ENCODE measurements at places on chromosomes 2 and 18.
A peak's percentile ranks its signal among the peaks of the same experiment; 100 is the strongest.

DNA sequence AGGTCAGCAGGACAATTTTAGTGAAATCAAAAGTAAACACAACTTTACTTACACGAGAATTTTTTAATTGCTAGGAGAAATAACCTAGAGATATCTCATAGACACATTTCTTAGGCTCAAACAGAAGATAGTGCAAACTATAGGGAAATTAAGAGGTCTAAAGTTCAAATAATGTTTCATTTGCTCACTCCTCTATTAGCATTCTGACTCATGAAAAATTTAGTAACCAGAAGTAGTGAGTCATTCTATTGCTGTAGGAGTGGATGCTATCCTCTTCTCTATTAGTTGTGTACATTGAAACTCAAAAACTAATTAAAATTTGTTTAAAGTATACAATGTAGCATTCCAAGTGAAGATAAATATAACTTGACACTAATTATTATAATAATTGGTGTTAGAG is 908.3 kb upstream of the TMEFF2 start:
- no peak for DNase-seq

DNA sequence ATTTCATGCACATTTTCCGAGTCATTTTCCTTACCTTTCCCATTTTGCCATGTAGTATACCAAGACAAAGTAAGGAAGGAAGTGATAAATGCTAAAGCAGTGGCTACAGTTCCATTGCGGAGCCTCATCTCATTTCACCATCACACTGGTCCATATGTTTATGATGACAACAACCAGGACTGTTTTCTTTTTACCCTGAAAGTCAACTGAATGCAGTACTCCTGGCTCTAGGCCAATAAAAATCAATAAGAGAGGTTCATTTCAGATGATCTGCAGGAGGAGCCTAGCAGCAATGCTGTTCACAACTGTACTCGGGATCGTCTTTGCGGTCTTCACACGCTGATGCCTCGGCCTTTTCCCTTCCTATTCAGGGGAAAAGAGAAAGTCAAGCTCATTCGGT is 4.7 kb downstream of the MGAT4A start:
- DNase-seq, result no peak

DNA sequence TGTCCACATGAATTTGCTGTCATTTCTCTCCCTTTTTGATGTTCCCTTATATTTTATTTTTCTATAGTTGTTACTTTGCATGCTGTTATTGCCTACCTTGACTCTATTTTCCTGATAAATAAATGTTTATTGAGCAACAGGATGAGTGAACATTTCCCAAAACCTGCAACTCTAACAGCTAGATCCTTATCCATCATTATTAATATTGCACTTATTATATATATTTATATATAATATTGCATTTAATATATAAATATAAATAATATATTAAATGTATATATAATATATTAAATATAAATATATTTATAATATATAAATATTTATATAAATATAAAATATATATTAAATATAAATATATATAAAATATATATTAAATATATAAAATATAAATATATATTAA is 436.1 kb upstream of the MMADHC start:
- no peak for DNase-seq

GRCh38 chr18:46260016-46260878 is 156.1 kb downstream of the HAUS1 start:
- no peak for DNase-seq

DNA sequence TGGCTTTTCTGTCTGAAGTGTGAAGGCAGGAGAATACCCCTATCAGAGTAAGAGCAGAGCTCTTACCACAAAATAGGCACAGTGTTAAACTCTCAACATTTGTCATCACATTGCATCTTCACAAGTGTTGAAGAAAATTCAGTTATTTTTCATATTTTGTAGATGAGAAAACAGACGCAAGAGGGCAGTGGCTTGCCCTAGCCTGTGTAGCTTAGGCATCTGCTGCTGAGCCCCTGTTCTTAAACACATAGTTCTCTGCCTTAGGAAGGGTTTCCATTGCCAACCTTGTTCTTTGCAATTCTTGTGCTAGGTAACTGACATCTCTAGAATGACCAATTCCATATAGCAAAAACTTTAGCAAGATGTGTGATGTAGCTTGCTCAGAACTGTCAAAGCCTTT is 112.7 kb upstream of the RMDN2 start:
- DNase-seq, result no peak

- no peak for DNase-seq
Observed at GRCh38 chr2:132754867-132755472, 85.0 kb upstream of the LYPD1 start.

- DNase-seq, result no peak
Observed at GRCh38 chr2:73730810-73731209, 6.3 kb downstream of the TPRKB start.

DNA sequence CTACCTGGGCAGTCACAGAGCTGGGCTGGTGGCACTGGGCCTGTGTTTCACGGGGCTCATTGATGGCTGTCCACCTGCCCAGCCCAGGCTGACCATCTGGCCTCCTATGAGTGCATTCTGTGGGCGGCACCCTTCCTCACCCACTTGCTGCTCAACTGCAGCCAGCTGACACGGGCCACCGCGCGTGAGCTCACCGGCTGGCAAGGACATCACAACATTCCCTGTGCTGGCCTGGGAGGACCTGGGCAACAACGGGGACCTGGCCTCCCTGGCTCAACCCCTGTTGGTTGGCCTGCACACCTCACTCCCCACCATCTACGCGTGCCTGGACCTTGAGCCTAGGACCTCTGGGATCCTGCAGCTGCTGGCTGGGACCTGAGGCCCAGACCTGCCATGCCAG is 98.2 kb upstream of the DTNA start:
- no peak for DNase-seq

- DNase-seq, result no peak
Observed at GRCh38 chr18:13434854-13435253, 216.3 kb downstream of the LDLRAD4 start.

GRCh38 chr18:47397671-47398319 is 146.3 kb upstream of the SKOR2 start:
- DNase-seq, result no peak

GRCh38 chr2:69102041-69102593 is 89.1 kb downstream of the ANTXR1 start:
- DNase-seq, result no peak

DNA sequence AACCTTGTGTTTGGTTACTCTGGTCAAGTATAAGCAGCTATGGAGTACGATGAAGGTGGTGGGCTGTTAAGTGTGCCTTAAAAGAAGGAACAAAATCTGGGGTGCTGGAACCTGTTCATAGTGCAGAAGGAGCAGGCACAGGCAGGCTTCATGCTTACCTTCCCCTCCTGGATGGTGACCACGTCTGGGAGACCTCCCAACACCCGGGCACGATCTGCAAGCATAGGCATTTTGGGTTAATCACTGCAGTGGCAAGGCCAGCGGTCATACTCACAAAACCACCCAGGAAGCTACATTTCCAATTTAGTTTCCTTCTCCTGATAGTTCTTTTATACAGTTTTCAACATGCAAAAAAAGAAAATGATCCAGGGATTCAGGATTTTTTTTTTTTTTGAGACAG is 58.7 kb upstream of the LPIN2 start:
- no peak for DNase-seq

DNA sequence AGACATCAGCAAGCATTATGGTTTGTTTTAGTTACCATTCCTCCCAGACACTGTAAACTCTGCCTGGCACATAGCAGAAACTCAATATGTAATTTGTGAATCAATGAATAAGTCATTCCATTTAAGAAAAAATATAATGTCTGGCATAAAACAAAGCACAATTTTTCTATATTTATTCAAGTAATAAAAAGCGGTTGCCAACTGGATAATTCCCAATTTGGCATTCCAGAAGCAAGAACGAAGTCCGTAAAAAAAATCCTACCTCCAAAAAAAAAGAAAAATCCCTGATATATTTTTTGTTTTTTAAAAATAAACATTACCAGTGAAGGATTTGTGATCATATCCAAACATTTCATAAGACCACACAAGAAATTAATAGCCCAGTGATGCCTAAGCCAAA is 351.3 kb upstream of the LRRTM4 start:
- no peak for DNase-seq

GRCh38 chr2:198127627-198128026 is 323.2 kb downstream of the PLCL1 start:
- DNase-seq, result peak; percentile 46

- no peak for DNase-seq
Observed at GRCh38 chr2:81976998-81977397, 1672.4 kb upstream of the LRRTM1 start.

- no peak for DNase-seq
Observed at GRCh38 chr2:64731746-64732145, 78.0 kb upstream of the SERTAD2 start.

DNA sequence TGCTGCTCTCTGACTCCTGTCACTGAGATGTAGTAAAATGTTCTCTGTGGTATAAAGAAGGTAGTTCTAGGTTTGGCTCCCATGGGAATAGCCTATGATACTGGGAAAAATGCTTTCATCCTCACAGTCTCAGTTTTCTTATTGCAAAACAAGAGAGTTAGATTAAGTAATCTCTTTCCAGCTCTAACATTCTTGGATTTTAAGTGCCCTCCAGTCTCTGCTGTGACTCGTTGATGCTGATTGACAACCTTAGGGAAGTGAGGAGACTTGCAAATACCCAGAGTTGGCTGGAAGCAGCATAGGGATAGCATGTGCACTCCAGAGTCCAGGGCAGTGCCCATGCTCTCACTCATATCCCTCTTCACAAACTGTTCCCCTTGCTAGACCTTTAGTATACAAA is 534.9 kb downstream of the SLC4A3 start:
- no peak for DNase-seq

DNA sequence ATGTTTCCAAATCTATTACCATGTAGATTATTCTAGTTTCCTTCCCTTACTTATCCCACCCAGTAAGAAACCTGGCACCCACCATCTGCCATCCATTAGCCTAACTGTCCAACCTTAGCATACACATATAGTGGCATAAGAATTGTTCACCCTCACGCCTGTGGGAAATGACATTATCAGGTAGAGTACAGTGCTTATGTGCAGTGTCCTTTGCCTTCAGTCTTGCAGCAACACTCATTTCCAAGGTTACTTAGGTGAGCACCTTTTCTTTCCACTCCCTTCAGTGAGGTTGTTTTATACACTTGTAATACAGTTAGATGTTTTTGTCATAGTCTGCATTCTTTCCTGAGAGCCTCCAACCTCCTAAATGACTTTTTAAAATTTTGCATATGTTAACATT is 18.1 kb downstream of the AQP12B start:
- DNase-seq, result no peak

GRCh38 chr2:8500124-8501054 is 181.5 kb upstream of the ID2 start:
- DNase-seq, result no peak

GRCh38 chr2:218855305-218856166 is 4.1 kb upstream of the WNT6 start:
- no peak for DNase-seq

DNA sequence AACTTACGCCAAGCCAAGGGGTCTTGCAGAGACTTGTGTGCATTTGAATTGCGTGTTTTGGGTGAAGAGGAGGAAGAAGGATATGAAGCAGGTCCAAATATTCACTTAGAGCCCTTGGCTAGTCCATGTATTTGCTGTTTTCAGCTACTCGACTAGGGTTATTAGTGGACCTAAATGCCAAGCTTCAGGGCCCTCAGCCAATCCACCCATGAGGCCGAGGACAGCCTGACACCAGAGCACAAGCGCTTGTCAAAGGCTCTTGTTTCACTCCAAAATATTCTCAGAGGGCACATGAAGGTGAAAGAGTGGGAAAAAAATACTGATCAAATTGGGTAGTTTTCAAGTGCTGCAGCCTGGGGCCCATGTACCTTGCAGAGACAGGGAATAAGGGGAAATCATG is 174.8 kb upstream of the ACAA2 start:
- DNase-seq, result no peak

GRCh38 chr2:126781806-126782205 is 116.9 kb upstream of the TEX51 start:
- no peak for DNase-seq

- no peak for DNase-seq
Observed at GRCh38 chr2:26344581-26345282, 1.2 kb upstream of the SELENOI start.

DNA sequence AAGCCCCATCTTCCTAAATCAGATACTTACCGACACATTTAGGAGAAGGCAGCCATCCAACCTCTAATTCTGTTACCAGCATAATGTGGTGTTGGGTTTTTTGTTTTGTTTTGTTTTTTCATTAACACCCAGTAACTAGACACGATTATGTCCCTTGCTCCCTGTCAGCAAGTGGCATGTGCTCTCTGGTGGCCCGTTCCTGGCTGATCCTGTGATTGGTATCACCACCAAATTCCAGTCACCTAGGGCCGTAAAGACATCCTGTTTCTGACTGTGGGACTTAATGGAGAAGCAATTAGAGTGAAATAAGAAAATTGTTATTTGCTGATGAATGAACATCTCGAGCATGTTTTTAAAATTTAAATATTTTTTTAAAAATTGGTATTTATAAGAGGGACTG is 5.9 kb upstream of the DLX1 start:
- no peak for DNase-seq

GRCh38 chr2:233384811-233385488 is 30.7 kb downstream of the DGKD start:
- DNase-seq, result no peak

- peak; percentile 8 for DNase-seq
Observed at GRCh38 chr2:71299507-71299906, 32.1 kb upstream of the ZNF638 start.

- DNase-seq, result no peak
Observed at GRCh38 chr2:241815477-241816430, 6.8 kb downstream of the NEU4 start.

GRCh38 chr2:172655091-172655837 is 80.4 kb upstream of the RAPGEF4 start:
- no peak for DNase-seq

- no peak for DNase-seq
Observed at GRCh38 chr2:170277951-170278350, 100.0 kb downstream of the MYO3B start.

GRCh38 chr2:167692936-167693335 is 554.5 kb downstream of the STK39 start:
- no peak for DNase-seq

DNA sequence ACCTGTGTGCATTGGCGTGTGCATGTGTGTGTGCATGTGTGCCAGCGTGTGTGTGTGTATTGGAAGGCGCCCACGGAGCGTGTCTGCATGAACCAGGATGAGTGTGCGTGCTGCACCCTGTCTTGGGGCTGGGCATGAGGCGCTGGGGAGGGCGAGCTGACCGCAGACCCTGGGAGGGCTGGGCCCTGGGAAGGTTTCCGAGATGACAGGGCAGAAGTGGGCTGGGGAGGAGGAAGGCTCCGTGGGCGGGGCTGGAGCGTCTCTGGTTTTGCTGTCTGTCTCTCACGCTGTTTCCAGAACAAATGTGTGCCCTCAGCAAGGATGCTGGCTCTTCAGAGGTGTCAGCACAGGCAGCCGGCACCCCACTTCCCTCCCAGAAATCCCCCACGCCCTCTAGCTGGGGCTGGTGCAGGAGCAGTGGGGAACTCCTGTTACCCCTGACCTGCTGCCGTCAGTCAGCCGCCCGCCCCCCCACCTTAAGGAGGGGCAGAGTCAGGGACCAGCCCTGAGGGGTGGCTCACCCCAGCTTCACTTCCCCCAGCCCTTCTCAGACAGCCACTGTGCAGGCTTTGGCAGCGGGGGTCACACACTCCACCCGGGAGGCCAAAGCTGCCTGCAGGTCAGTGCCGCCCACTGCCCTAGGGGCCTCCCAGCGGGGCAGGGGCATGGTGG is at the start of gene GPR35:
Gene GPR35 (plus strand): TSS at position 531 of the 672 bp plus-strand sequence. CDS start 4,473 bp downstream, outside the sequence.
- DNase-seq, result peak; percentile 76

- DNase-seq, result no peak
Observed at GRCh38 chr2:106124106-106124756, 69.9 kb downstream of the UXS1 start.

GRCh38 chr2:240594511-240595380 is 8.2 kb downstream of the CAPN10 start:
- no peak for DNase-seq

- no peak for DNase-seq
Observed at GRCh38 chr2:163247847-163248220, 409.3 kb upstream of the KCNH7 start.

Data from CD4-positive, alpha-beta T cell treated with Interleukin-6 at 100 ng/mL for 8 hours (primary cell).